ENCODE measurements at places on chromosomes 7 and 10.

GRCh38 chr7:31974351-31974750 is 95.9 kb downstream of the PDE1C start:
- DNase-seq = no peak

DNA sequence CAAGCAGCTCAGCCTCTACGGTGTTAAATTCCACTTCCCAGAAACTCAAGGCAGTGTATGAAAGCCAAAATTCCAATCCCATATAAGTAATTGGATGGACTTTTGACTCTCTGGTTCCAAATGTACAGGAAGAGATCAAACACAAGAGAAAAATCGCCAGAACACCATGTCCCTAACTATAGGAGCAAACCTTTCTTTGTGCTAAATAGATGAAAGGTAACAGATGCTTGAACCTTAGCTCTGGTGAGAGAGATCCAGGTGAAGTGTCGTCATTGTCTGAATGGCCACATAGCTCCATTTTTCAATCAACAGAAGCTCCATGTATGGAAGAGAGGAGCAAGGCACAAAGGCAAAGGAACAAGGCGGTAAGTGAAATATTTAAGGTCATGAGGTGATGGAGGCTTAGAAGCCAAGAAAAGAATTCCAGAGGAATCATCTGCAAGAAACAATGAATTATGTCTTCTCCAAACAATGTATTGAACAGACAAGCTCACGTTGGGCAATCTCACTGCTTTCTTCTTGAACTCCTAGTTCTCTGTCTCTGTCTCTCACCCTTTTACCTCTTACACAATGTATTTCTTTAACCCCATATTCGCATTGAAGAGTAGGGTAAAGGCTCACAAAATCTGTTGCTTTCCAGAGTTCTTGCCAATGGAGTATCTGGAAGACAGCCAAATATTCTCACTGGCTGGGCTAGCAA is 585.1 kb downstream of the GATA3 start:
- no peak for DNase-seq

- DNase-seq = no peak
These were observed 112.7 kb downstream of the ICA1 start for GRCh38 chr7:8149222-8149621.

DNA sequence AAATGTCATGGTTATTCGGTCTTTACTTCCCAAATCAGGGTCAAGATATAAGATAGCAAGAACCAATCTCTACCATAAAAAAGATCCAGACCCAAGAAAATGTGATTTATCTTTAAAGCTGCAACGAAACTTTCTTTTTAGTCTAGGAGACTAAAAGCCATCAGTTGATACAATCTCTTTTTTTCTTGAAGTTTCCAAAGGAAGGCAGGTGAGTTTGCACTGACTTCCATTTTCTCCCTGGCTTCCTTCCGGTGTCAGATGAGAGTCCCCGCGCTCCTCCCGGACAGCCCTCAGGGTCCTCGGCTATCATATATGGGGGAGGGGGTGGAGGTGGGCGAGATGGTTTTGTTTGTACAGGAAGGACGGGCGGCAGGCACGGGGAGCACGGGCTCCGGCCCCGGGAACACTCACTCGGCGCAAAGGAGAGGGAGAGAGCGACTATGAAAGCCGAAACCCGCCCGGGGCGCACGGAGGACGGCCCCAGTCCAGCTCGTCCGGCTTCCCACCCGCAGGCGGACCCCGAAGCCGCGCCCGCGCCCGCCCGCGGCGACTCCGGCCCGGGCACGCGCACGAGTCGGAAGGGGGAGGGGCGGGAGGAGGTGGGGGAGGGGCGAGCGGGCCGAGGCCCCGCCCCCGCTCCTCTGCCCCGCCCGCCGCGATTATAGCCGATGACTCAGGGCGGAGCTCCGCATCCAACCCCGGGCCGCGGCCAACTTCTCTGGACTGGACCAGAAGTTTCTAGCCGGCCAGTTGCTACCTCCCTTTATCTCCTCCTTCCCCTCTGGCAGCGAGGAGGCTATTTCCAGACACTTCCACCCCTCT is at the start of gene BAG3:
BAG3 (plus strand) TSS at position 689 of the 822 bp plus-strand sequence. CDS start 296 bp downstream, outside the sequence.
- DNase-seq = peak; percentile 79

- DNase-seq = peak; percentile 28
These were observed 22.3 kb downstream of the MAP3K8 start for GRCh38 chr10:30456266-30456665.

- no peak for DNase-seq
These were observed 3.2 kb upstream of the VSTM4 start for GRCh38 chr10:49118430-49119074.
